Natural killer cell (primary cell): ENCODE measurements at places on chromosomes 4 and X. TPM values are rescaled to one million over a fixed set of nuclear protein-coding genes. Genes with fewer than 3 reads are reported as not detected.

DNA sequence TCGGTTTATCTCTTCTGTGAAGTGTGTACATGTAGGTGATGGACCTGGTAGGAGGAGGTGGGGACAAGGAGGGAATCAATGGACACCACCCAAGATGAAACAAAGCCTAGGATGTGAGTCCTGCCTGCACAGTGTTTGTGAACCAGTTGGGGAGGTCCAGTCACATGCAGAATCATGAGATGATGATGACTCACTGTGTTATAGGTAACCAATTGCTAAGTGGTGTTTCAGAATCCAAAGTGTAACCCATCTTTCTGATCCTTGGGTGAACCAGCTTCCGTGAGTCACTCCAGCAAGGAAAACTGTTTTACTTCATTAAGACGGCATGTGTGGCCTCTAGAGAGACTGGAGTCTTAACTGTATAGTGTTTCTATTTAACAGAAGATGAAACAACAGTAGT lies 57.9 kb upstream of the HPF1 start:
- no peak overlapping the region for H3K27ac ChIP-seq
- H3K36me3 ChIP-seq, result no peaks in the 10 kb centered on the region
- H3K27me3 ChIP-seq, result no peaks in the 10 kb centered on the region
- DNase-seq, result no peak

- no peak overlapping the region for H3K4me3 ChIP-seq
- no peaks in the 10 kb centered on the region for H3K36me3 ChIP-seq
- H3K4me1 ChIP-seq, result no peaks in the 10 kb centered on the region
- H3K27ac ChIP-seq, result no peak overlapping the region
Observed at GRCh38 chr4:147589586-147589985, 27.6 kb upstream of the TMEM184C start.

DNA sequence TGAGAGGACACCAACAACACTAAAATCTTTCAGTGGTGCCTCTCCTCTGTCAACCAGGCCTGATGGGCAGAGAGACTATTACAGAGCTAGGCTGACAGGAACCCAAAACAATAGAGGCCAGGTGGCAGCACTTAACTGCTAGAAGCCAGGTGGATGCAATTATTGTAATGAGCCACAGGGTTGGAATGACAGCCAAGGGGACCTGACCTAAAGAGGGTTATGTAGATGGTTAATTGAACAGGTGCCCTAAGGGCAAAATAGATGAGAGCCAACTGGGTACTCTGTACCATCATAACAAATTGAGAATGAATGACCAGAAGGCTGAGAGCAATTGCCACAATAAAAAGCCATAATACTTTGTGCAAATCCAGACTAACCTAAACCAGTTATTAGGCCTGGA lies 24.7 kb upstream of the FRAS1 start:
- no peaks in the 10 kb centered on the region for H3K36me3 ChIP-seq
- no peaks in the 10 kb centered on the region for H3K4me1 ChIP-seq
- H3K27me3 ChIP-seq, result no peaks in the 10 kb centered on the region
- H3K4me3 ChIP-seq, result no peak overlapping the region

The PCDH18 gene
- not detected for total RNA-seq

The CTAG1B gene
- total RNA-seq, result not detected

DNA sequence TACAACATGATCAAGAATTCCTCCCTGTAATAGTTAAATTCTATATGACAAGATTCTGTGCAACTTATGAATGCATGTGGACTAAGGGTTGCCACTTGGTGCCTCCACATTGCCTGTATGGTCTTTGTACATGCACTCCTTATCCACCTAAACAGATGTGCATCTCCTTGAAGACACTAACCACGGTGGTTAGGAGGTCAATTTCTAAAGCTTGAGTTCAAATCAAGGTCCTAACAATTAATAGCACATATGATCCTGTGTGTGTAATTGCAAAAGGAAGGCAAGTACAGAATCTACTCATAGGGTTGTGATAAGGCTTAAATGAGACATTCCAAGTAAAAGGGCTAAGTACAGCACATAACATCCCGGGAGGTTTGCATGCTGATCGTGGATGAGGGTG lies 1.5 kb upstream of the IL21 start:
- DNase-seq, result no peak
- H3K27me3 ChIP-seq, result no peaks in the 10 kb centered on the region
- H3K4me3 ChIP-seq, result no peak overlapping the region
- no peak overlapping the region for H3K27ac ChIP-seq

- H3K36me3 ChIP-seq, result no peaks in the 10 kb centered on the region
- H3K4me3 ChIP-seq, result no peak overlapping the region
- H3K4me1 ChIP-seq, result no peaks in the 10 kb centered on the region
- no peaks in the 10 kb centered on the region for H3K27me3 ChIP-seq
Observed at GRCh38 chr4:144494280-144494679, 151.7 kb upstream of the HHIP start.

DNA sequence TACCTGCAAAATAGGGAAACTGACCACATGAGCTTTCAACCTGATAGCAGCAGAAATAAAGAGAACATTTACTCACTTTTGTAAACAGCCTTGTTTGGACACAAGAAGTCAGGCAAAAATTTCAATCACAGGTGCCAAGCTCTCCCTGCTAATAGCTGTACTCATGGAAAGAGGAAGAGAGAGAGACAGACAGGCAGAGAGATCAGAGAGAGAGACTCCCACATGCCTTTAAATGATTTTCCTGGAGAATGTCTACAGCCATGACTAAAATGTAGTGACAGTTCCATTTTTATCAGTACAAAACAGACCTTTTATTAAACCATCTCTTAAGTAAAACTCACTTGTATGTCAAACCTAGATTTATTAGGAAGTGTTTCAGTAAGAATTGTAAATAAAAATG lies 752.9 kb downstream of the TRAM1L1 start:
- no peaks in the 10 kb centered on the region for H3K27me3 ChIP-seq
- H3K27ac ChIP-seq, result no peak overlapping the region
- no peak for DNase-seq

DNA sequence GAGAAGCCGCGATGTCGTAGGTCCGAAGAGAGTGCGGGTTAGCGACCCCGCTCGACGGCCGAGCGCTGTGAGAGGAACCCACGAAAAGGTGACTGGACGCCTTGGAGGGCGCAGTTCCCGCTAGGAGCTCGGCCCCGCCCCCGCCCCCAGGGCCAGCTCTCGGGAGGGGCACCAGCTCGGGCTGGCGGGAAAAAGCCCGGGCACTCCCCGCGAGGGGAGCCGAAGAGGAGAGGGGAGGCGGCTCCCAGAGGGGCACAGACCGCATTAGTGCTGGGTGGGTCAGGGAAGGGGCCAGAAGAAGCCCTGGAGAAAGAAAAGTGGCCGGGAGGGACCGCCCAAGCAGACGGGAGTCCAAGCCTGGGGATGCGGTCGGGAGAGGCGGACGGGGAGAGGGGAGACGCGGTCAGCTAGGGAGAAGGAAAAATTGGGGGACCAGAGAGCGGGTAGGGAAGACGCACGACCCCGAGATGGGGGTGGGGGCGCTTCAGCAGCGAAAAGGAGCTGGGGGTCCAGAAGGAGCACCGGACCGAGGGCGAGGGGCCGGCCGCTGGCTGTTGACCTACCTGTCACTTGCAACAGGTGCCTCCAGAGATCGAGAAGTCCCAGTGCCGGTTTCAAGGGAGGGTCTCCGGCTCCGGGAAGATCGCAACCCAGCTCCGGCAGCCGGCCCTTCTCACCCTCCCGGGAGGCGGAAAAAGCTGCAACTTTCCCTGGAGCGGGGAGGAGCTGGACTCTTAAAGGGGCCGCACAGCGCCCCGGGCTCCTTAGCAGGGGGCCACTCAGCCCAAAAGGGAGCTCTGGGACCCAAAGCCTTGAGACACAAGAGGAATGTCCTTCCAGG lies at the start of gene SYTL4:
SYTL4 (minus strand) TSS at position 681 of the 841 bp plus-strand sequence. CDS start 30,084 bp downstream, outside the sequence.
- peaks cover 14% of the 10 kb centered on the region for H3K27me3 ChIP-seq
- no peak within 1 kb of the TSS for H3K27ac ChIP-seq
- peaks cover 3% of the 10 kb centered on the region for H3K4me1 ChIP-seq
- no peak for DNase-seq
- H3K4me3 ChIP-seq, result no peak within 1 kb of the TSS
- H3K36me3 ChIP-seq, result no peaks in the 10 kb centered on the region

DNA sequence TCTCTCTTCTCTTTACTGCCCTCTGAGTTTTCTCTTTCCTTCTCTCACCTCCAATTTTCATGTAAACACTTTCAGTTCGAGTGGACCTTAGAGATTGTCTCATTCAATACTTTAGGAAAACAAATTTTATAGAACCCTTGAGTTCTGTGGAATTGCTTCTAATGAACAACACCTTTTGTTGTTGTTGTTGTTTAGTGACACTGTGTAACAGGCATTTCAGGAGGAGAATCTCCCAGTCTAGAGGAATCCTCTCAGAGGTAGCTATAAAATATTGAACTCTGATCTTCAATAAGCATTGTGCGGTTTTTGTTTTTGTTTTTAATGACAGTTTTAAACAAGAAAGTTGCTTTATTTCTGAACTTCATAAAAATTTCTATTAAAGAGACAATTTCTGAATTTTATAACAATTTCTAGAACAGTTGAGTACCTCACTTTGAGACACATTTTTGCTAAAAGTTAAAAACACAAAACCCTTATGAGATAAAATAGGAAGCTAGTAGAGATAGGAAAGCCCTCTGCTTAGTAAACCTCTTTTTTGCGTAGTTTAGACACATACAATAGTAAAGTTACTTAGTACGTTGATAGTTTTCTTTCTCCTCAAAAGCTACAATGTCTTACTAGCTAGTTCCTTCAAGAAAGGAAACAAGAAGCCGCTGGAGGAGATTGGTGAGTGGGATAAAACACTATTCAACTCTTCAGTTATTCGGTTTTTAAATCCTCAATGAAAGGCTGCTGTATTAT lies 38.8 kb downstream of the CLCN3 start:
- H3K27me3 ChIP-seq, result no peaks in the 10 kb centered on the region
- no peak overlapping the region for H3K4me3 ChIP-seq
- no peaks in the 10 kb centered on the region for H3K36me3 ChIP-seq
- peaks cover 4% of the 10 kb centered on the region for H3K4me1 ChIP-seq
- DNase-seq, result peak; percentile 14
- H3K27ac ChIP-seq, result peak overlapping the region; percentile 78

- no peaks in the 10 kb centered on the region for H3K4me1 ChIP-seq
- no peaks in the 10 kb centered on the region for H3K27me3 ChIP-seq
- DNase-seq, result no peak
Observed at GRCh38 chrX:98077440-98077839, 1193.7 kb downstream of the RPA4 start.

DNA sequence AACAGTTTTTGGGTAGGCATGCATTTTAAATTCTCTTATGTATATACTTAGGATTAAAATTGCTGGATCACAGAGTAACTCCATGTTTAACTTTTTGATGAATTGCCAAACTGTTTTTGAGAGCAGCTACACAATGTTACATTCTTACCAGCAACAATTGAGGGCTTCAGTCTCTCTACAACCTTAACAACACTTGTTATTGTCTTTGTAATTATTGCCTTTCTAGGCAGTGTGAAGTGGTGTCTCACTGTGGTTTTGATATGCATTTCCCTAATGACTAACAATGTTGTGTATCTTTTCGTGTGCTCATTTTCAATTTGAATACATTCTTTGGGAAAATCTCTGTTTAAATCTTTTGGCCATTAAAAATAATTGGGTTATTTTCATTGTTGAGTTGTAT lies 17.3 kb upstream of the F11 start:
- H3K27ac ChIP-seq, result no peak overlapping the region
- H3K27me3 ChIP-seq, result no peaks in the 10 kb centered on the region
- H3K36me3 ChIP-seq, result no peaks in the 10 kb centered on the region

The HSD17B13 gene
- total RNA-seq, result 0.73 TPM

- no peaks in the 10 kb centered on the region for H3K36me3 ChIP-seq
- no peak overlapping the region for H3K27ac ChIP-seq
- no peaks in the 10 kb centered on the region for H3K27me3 ChIP-seq
- no peak for DNase-seq
- no peaks in the 10 kb centered on the region for H3K4me1 ChIP-seq
Observed at GRCh38 chrX:13216139-13216538, 103.7 kb downstream of the ATXN3L start.

The NHSL2 gene
- total RNA-seq, result 32.5 TPM

The VCX2 gene
- total RNA-seq, result not detected

DNA sequence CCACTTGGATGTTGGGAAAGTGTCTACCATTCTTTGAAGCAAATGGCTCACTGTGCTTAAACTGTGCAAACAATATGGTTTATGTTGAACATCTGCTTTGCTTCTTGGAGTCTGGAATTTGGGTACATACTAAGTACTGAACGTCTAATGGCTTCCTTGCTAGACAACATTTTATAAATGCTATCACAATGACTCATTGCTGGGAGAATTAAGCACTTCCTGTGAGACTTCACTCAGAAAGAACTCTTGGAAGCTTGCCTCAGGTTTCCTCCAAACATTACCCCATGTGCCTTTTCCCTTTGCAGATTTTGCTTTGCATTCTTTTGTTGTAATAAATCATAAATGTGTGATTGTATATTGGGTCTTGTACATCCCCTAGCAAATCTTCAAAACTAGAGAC lies 139.7 kb downstream of the PACRGL start:
- DNase-seq, result no peak
- no peaks in the 10 kb centered on the region for H3K36me3 ChIP-seq
- H3K4me1 ChIP-seq, result no peaks in the 10 kb centered on the region
- no peaks in the 10 kb centered on the region for H3K27me3 ChIP-seq
- H3K27ac ChIP-seq, result no peak overlapping the region
- no peak overlapping the region for H3K4me3 ChIP-seq

DNA sequence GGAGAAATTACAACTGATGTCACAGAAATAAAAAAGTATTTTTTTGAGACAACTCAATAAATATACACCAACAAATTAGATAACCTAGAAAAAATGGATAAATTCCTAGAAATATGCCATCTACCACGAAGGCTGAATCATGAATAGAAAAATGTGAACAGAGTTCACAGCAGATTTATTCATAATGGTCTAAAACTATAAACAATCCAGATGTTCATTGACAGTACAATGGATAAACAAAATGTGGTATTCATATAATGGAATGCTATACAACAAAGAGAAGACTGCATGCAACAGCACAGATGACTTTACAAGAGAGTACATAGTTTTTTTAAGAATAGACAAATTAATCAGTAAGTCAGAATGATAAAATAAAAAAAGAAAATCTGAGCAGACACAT lies 55.2 kb downstream of the CLOCK start:
- no peak overlapping the region for H3K27ac ChIP-seq
- DNase-seq, result no peak
- H3K27me3 ChIP-seq, result no peaks in the 10 kb centered on the region
- H3K36me3 ChIP-seq, result peaks cover 21% of the 10 kb centered on the region

The MND1 gene
- total RNA-seq, result 0.33 TPM
